ENCODE measurements at places on chromosomes 16 and 17.

GRCh38 chr16:13393816-13394215 is 492.4 kb downstream of the SHISA9 start:
- DNase-seq = no peak

DNA sequence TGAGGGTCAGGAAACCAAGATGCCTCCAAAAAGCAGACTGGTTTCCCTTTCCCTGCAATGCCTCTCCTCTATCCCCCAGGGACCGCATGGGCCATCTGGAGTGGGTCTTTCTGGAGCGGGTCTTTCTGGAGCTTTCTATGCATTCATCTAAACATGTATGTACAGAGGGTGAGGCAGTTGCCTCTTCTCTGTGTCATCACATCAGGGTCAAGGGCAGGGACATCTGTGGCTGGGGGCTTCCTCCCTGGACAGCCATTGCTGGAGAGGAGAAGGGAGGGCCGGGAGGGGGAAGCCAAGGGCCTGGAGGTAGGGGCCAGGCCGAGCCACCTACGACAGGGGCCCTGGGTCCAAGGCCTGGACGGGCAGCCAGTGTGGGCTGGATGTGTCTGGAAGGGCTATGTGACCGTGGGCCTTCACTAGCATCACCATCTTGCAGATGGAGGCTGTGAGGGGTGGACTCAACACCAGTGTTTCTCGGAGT is 840 bp downstream of the ADCY7 start:
- no peak for DNase-seq

GRCh38 chr16:2056681-2057407 is 9.1 kb downstream of the TSC2 start:
- no peak for DNase-seq

DNA sequence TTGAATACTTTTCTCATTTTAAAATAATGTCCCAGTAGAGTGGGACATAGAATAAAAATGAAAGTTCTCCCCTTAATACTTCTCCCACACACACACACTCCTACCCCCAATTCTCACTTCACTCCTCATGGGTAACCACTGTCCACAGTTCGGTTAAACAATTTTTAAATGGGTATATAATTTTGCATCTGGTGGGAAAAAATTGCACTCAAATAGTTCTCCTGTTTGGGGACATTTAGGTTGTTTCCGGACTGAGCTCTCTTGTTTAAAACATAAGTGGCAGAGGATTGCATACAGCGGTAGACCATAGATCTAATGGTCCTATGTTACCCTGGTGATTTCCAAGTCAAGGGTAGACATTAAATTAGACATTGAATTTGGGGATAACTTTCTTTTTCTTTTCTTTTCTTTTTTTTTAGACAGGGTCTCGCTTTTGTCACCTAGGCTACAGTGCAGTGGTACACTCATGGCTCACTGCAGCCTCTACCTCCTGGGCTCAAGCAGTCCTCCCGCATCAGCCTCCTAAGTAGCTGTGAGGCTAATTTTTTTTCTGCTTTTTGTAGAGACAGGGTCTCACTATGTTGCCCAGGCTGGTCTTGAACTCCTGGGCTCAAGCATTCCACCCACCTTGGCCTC is 138.3 kb downstream of the SOCS1 start:
- no peak for DNase-seq

- DNase-seq = peak; percentile 68
Observed at GRCh38 chr16:11639925-11640899, 28.0 kb upstream of the SNN start.

DNA sequence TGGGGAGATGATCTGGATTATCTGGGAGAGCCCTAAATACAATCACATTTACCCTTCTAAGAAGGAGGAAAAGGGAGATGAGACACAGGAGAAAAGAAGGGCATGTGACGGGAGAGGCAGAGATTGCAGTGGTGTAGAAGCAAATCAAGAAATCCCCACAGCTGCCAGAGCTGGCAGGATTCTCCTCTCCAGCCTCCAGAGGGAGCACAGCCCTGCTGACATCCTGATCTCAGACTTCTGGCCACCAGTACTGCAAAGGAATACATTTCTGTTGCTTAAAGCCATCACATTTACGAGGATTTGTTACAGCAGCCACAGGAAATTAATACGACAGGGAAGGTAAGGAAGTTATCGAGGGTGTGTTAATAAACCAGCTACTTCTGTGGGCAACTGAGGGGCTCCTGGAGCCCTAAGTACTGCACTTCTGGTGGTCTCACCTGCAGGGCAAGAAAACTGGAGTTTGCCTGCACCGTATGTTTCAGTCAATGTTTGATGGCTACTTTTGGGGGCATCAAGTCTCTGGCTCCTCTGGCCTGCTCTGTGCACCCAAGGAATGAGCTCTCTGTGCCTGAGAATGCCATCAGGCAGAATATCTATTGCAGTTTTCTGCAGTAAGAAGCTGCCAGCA is 22.9 kb upstream of the CDH13 start:
- peak; percentile 45 for DNase-seq

GRCh38 chr17:40516581-40517285 is 15.3 kb upstream of the TNS4 start:
- no peak for DNase-seq

DNA sequence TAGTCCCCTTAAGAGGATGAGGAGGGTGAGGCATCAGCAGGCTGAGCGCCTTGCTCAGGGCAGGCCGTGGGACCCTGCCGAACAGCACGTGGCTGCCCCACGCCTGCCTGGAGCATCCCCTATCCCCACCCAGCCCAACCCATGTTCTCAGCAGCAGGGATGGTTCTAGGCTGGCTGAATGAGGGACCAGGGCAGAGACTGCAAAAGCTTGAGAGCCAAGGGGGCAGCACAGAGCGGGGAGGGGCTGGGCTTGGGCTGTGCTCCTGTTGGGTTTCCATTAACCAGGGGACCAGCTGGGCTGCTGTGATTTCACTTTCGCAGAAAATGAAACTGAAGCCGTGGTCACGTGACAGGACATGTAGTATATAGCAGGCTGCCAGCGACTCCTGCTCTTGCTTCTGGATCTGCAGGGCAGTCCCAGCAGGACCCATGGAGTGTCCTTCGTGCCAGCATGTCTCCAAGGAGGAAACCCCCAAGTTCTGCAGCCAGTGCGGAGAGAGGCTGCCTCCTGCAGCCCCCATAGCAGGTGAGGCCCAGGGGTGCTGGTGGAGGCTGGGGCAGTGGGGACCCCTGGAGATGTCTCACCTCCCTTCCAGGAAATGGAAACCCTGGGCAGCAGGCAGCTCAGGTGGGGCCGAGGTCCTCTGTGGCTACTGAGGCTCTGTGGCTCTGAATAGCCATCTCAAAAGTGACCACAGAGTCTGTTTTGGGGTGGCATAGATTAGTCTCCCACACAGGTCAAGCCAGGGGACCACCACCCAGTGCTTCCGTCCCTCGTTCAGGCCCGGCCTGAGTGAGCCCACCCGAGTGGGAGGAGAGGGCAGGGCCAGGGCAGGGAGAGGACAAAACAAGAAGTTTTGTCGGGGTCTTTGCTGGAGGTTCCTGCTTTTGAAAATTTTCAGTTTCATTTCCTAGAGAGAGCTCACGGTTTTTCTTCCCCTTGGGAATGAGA is 2.9 kb downstream of the RNF213 start:
- peak; percentile 84 for DNase-seq

- DNase-seq = no peak
Observed at GRCh38 chr17:73003487-73003886, 89.0 kb downstream of the SLC39A11 start.

DNA sequence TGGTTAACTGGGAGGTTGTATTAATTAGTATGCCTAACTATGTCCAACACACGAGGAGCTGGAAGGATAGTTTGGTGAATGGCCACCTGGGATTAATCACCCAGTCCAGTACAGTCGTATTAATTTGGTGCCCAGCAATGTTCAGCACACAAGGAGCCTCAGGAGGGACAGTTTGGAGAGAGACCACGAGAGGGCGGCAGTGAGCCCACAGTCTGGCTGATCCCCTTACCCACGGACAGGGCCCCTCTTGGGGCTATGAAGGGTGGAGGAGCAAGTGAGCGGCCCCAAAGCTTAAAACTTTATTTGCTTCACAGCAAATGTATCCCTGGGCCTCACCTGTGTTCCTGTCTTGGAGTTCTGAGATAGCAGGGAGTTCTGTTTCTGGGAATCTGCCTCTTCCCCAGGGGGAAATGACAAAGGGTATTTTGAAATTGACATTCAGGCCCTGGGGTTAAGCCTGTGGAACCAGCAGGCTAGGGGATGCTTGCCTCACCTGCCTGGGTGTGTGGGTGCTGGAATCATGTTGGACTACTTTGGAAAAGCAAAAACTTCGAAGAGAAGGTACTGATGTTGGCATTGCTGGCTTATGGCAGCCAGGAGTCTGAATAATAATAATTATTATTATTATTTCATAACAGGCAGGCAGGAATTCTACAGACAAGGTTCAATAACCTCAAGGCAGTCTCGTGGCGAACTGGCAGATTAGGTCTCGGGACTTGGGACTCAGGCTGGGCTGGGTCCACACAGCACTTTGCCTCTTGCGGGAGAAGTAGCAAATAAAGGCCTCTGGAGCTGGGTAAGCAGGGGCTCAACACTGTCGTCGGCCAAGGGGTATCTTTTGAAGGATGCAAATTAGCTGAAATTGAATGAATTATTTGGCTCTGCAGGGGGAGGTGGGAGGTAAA is 227.6 kb upstream of the ASIC2 start:
- peak; percentile 63 for DNase-seq

DNA sequence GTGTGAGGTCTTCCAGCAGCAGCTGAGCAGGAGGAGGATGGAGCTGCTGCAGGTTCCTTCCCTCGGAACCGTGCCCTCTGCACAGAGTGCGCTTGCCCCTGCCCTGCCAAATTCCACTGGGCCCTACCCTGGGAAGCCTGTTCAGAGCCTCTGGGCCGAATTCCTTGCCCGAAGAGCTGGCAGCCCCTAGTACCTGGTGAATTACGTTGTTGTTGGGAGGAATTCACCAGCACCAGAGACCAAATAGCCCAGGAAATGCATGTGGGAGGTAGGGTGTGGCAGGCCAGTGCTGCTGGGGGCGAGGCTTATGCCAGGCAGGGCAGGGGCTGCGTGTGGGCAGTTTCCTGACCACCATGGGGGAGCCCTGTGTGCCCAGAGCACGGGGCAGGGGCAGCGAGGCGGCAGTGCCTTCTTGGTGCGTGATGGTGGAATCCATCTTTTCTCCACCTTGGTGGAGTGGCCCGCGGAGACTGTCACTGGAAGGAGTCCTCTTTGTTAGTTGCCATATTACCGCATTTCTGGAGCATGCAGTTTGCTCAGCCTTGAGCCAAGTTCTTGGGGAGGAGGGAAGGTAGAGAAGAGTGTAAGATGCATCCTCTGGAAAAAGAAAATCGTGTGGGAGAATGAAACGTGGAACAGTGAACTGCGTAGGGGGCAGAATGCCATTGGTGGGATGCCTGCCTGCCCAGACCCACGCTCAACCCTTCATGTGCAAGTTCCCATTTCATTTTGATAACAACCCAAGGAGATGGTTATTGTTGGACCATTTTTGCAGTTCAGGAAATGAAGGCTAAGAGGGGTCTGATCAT is 2.3 kb downstream of the MRC2 start:
- DNase-seq = no peak

- no peak for DNase-seq
Observed at GRCh38 chr16:54847207-54847606, 83.5 kb upstream of the IRX5 start.

GRCh38 chr16:4200000-4200780 is 41.7 kb downstream of the SRL start:
- DNase-seq = peak; percentile 79

DNA sequence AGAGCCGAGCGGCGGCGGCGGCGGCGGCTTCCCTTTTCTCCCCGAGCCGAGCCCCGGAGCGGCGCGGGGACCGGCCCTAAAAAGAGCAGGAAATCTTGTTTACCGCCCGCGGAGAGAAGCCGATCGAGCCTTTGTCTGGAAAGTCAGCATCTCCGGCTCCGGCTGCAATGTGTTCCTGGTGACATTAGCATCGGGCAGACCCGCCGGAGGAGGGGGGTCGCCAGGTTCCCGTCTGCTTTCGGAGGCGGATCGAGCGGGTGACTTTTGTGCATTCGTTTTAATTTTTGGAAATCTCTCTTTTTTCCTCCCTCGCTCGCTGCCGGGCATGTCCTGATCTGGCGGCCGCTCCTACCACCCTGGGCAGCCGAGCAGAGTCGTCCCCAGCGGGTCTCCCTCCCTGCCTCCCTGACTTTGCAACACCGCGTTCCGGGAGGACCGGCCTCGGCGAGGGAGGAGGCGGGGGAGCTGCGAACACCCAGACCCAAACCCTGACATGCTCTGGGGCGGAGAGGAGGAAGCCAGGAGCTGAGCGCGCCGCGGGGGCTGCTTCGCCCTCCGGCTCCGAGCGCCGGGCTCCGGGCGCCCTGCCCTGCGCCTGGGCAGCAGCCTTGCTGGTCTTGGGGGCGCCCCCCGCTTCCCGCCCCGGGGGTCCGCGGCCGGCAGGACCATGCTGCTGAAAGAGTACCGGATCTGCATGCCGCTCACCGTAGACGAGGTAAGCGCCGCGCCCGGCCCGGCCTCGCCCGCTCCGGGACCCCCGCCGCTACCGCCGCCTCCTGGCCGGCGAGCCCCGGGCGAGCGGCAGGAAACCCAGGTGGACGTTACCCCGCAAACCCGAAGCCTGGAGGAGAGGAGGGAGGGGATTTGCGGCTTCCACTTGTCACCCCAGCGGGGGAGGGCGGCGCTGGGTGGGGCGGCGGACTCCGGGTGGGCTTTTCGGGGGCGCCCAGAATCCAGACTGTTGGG is 690 bp downstream of the PITPNC1 start:
- peak; percentile 75 for DNase-seq

- no peak for DNase-seq
Observed at GRCh38 chr16:66588981-66589713, 9.9 kb downstream of the CMTM2 start.

- no peak for DNase-seq
Observed at GRCh38 chr17:16463358-16464302, 28.4 kb downstream of the LRRC75A start.

- DNase-seq = no peak
Observed at GRCh38 chr17:79670537-79671084, 59.8 kb upstream of the RBFOX3 start.

- no peak for DNase-seq
Observed at GRCh38 chr16:81782236-81782635, 3.1 kb downstream of the PLCG2 start.
